ENCODE measurements at places on chromosomes 4 and X. TPM values are rescaled to one million over a fixed set of nuclear protein-coding genes. Genes with fewer than 3 reads are reported as not detected.

MXRA5 gene
- total RNA-seq = not detected

MAGEB10 gene
- total RNA-seq = not detected

ATG4A gene
- 8.3 TPM for total RNA-seq

CFAP47 gene
- 0.15 TPM for total RNA-seq

SMR3B gene
- not detected for total RNA-seq

GC gene
- total RNA-seq = not detected

SH3RF1 gene
- 4.4 TPM for total RNA-seq

MAGEE1 gene
- total RNA-seq = 1.4 TPM

FGFBP2 gene
- not detected for total RNA-seq

SORBS2 gene
- total RNA-seq = 23.8 TPM

EFHC2 gene
- not detected for total RNA-seq

LGI2 gene
- not detected for total RNA-seq

RHOH gene
- 7.3 TPM for total RNA-seq

CLDN34 gene
- total RNA-seq = not detected

DKK2 gene
- not detected for total RNA-seq

PF4V1 gene
- not detected for total RNA-seq

CT45A6 gene
- total RNA-seq = not detected

TEX11 gene
- total RNA-seq = 0.12 TPM

ZNF630 gene
- 1.6 TPM for total RNA-seq

CCNB3 gene
- 0.54 TPM for total RNA-seq

HSD17B10 gene
- 151 TPM for total RNA-seq
